ENCODE measurements at places on chromosomes 4 and X. TPM values are rescaled to one million over a fixed set of nuclear protein-coding genes. Genes with fewer than 3 reads are reported as not detected.

- no peak for DNase-seq
These were observed 59.5 kb downstream of the ARHGAP10 start for GRCh38 chr4:147791341-147791740.

The PDE5A gene
- 0.25 TPM for total RNA-seq

The L1CAM gene
- 0.47 TPM for total RNA-seq

DNA sequence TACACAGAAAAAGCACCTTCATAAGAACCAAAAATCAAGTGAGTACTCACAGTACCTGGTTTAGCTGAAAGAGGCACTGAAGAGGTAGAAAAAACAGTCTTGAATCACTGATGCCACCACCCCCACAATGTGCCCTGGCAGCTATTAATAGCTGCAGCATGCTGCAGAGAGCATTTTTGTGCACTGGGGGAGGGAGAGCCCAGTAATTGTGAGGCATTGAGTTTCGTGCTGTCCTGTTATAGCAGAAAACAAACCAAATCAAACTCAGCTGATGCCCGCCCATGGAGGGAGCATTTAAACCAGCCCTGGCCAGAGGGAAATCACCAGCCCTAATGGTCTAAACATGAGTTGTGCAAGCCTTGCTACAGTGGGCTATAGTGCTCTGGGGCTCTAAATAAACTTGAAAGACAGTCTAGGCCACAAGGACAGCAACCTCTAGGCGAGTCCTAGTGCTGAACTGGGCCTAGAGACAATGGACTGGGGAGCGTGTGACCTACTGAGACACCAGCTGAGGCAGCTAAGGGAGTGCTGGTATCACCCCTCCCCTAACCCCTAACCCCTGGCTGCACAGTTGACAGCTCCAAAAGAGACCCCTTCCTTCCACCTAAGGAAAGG is 106.3 kb upstream of the TMLHE start:
- DNase-seq, result no peak

- no peak for DNase-seq
These were observed 54.4 kb upstream of the CLNK start for GRCh38 chr4:10738826-10739489.

Data from activated CD4-positive, alpha-beta T cell treated with anti-CD3 and anti-CD28 coated beads for 36 hours (primary cell).